ENCODE measurements at places on chromosomes 6 and 20.

GRCh38 chr6:51926125-51926524, 161.3 kb downstream of the PKHD1 start:
- no peak for DNase-seq

- no peak for DNase-seq
These were observed 22.5 kb downstream of the KLHL32 start for GRCh38 chr6:96947055-96947454.

DNA sequence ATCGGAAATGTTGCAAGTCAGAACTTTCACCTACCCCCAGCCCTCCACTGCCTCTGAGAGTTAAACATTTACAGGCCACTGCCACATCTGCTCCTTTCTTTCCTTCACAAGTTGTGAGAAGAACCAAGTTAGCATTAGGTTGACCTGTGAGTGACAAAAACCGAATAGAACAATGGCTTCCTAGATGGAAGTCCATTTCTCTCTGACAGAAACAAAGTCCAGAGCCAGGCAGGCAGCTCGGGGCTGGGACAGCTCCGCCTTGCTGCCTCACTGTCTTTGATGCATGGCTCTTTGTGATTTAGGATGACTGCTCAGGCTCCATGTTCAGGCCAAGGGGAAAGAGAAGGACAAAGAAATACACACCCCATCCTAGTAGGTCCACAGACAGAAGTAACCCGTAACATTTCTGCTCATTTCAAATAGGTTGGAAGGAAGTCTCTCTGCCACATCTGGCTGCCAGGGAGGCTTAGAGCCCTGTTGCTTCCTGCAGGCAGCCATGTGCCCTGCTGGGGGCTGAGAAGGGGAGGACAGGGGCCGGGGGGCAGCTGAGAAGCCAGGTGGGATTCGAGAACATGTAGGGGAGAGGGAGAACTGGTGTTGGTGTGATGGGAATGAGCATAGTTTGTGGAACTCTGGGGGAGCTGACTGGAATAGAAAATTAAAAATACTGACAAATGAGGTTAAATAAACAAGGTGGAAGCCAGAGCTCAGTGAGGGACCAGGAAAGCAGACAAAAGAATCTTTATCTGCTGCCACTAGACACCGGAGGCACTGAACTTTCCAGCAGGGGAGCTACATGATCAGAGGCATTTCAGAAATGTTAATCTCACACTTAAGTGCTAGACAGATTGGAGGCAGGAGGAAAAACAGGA, 19.5 kb upstream of the IER3 start:
- DNase-seq: no peak

DNA sequence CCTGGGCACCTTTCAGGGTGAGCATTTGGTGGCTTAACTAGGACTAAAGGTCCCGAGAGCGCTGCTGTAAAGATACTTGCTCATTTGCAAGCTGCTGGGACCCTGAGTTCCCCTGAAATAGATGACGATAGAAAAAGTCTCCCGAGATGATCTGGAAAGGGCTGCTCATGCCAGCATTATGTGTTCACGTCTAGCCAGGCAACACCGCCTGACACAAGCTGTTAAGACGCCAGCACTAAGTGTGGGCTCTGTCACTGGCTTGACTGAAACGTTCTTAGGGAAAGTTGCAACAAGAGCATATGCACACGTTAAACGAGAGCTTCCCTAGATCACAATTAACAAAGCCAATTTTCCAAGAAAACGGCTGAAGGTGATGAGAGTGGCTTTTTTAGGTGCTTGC, 113.7 kb downstream of the SLC23A2 start:
- no peak for DNase-seq

DNA sequence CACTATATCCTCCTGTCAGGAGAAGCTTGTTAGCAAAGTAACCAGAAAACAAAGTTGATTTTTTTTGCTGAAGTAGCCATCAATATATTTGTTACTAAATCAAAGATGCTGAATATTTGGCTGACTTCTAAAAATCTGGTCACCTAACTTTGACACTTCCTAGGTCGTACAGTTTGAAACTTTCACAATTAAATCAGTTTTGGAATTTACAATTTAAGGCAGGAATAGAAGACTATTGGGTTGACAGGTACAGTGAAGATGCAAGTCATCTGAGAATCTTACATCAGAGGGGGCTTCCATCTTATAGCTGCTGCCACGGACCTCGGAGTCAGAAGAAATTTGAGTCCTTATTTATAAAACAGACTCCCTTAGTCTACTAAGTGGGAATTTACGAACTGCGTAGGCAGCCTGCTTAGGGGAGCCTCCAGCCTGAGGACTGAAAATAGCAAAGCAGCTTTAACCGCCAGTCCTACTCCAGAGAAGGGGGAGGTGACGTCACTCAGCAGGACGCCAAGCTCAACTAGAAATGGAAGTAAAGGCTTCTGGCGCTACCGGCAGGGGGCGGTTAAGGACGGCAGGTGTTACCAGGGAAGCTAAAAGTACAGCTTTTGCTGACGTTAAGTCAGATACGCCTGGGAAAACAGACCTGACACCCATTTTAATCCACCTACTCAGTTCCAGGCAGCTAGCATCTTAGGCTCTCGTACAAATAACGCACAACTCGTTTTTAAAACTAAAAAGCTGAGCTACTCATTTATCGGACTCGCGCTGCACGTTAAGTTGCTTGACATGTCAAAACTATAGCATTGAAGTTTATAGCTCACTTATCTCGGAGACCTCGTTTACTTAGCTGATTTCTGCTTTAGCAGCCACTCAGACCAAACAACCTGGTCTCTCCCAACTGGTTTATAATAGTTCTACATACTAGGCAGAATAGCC, 61.1 kb upstream of the HFE start:
- DNase-seq: peak; percentile 59

- DNase-seq: no peak
These were observed 882.7 kb upstream of the FLRT3 start for GRCh38 chr20:15220009-15220656.

DNA sequence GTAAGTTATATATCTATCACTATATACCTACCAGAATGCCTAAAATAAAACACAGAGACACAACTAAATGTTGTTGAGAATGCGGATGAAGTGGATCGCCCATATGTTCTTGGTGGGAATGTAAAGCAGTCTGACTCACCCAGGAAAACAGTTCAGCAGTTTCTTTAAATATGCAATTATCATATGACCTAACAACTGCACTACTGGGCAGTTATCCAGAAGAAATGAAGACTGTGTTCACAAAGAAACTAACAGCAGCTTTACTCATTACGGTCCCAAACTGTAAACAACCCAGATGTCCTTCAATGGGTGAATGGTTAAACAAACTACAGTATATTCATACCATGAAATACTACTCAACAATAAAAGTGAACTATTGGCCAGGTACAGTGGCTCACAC, 14.3 kb upstream of the ZC3H12D start:
- DNase-seq: no peak

DNA sequence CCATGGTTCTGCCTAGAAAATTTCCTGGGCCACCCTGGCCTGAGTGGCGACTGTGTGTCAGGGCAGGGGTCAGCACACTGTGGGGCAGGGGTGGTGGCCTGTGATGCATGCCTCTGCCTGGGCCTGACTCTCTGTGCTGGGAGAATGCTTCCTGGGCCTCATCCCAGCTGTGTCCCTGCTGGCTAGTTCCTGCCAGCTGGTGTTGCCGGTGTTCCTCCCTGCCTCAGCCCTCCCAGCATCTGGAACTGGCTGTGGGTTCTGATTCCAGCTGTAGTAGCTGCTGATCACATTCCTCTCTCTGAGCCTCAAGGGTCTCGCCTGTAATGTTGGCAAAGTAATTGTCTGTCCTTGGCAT, 101.5 kb downstream of the SYCP2 start:
- DNase-seq: peak; percentile 11

DNA sequence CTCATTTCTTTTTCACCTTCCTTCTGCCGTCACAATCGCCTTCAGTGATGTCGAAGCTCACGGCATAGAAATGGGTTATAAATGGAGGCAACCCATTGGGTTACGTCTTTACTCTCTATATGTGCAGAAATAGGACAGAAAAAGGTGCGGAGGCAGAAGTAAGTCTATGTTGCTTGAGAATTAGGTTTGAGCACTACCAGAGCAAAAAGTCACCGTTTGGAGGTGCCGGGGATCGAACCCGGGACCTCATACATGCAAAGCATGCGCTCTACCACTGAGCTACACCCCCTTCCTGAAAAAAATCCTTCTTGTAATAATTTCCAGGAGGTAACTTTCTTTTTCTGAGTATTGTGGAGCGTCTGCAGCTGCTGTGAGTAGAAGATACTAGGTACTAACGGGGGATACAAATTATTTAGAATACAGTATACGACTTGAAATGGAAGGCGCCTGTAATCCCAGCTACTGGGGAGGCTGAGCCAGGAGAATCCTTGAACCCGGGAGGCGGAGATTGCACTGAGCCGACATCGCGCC, 134.2 kb downstream of the TRIM27 start:
- no peak for DNase-seq

DNA sequence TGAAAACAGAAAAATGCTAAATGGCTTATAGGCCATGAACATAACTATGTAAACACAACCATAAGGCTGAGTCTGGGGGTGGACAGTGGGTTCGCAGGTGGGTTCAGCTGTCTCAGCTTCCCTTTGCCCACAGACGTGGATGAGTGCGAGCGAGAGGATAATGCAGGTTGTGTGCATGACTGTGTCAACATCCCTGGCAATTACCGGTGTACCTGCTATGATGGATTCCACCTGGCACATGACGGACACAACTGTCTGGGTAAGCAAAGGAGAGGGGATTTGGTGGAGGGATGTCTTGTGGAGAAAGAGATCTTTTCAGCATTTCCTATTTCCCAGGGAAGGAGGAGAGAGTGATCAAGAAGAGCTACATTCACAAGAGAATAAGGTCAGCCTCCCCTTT, 14.7 kb downstream of the SCUBE3 start:
- DNase-seq: no peak

- no peak for DNase-seq
These were observed 39.1 kb downstream of the NRN1 start for GRCh38 chr6:5967594-5967993.

DNA sequence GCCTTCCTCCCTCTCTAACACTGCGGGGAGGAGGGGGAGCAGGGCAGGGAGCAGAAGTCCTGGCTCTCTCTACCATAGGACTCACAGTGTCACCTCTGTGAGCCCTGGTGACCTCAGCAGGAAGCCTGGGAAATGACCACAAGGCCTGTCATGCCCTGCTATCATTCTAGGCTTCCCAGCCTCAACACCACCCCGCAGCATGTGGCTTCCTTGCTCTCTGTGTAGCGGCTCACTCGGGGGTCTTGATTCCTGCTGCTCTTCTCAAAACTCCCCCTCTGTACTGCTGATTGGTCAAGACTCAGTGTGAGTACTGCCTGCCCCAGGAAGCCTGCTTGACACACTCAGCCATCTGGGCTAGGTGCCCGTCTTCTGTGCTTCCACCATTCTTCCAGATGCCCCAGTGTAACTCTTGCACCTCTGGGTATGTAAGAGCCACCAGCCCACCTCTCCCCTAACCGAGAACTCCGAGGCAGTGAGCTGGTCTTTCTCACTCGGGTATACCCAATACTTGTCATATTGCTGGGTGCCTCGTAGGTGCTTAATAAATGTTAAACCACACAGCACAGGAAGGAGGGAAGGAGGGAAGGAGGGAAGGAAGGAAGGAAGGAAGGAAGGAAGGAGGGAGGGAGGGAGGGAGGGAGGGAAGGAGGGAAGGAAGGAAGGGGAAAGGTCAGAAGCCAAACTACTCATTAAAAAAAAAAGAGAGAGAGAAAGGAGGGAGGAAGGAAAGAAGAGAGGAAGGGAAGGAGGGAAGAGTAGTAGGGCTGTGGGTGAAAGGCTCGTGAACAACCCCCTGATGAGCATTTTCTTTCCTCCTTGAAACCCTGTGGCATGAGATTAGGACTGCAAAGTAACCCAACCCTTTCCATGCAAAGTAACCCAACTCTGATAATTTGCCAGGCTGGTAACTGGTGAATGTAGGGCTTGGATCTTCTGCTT, 5.0 kb downstream of the MDFI start:
- no peak for DNase-seq

DNA sequence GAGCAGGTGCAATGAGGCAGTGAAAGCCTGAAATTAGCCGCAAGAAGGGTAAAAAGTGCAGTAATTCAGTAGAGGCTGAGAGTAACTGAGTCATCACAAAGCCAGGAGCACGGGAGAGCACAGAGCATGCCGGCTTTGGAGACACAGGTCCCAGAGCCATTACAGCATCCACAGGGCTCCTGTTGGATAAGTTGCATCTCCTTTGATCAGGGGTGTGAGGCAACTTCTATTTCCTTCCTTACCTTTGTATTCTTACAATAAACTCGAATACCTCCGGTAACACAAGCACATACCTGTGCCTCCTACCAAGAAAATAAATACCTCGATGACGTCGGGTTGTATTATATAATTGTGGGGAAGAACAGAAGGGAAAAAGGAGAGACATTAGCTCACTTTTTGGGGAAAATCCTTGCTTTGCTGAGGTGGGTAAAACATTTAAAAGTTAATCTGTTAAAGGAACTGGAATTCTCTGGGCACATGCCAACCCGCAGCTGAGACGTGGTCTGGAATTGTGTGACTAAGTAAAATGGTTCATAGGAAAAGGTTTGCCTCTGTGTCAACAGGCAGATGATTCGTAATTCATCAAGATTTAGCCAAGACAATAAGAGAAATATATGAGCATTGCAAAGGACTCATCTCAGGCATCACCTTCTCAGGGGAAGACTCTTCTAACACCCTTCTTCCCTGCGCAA, 360.7 kb upstream of the ZFP64 start:
- DNase-seq: no peak

GRCh38 chr6:74063391-74063790, 367.4 kb downstream of the CD109 start:
- no peak for DNase-seq

DNA sequence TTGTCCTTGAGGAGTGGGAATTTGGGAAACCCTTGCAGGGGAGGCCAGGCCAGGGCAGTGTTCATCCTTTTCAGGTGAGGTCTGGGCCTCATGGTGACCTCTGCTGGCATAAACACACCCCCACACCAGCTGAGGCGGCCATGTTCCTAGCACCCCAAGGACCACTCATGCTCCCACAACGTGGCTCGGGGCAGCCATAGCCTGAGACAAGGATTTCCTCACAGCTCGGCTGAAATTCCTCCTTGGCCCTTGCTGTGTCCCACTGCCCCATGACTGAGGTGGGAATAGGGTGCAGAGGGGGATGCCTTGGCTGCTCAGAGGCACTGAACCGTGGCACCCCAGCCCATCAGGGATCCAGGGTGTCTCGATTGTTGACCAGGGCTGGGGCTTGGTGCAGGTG, 27.3 kb upstream of the SPDEF start:
- no peak for DNase-seq

DNA sequence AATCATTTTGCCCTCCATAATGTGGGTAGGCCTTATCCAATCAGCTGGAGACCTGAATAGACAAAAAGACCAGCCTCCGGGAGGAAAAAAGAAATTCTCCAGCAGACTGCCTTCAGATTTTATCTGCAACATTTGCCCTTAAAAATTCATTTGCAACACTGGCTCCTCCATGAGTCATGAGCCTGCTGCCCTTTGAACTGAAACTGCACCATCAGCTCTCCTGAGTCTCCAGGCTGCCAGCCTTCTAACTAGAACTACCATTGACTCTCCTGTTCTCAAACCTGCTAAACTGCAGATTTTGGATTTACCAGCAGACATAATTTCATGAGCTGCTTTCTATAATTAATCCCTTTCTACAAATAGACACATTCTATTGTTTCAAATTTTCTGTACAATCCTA, 223.9 kb upstream of the THEMIS start:
- no peak for DNase-seq

GRCh38 chr6:72406517-72406916, 215.3 kb upstream of the KCNQ5 start:
- DNase-seq: no peak
